ENCODE measurements at places on chromosomes 4 and X. TPM values are rescaled to one million over a fixed set of nuclear protein-coding genes. Genes with fewer than 3 reads are reported as not detected.

- peak; percentile 63 for DNase-seq
- H3K4me3 ChIP-seq, result peak within 1 kb of the TSS; percentile 76
- H3K4me1 ChIP-seq, result peaks cover 18% of the 10 kb centered on the region
- H3K27me3 ChIP-seq, result peaks cover 27% of the 10 kb centered on the region
- H3K27ac ChIP-seq, result peak within 1 kb of the TSS; percentile 81
- H3K36me3 ChIP-seq, result no peaks in the 10 kb centered on the region
These were observed at the start of gene ABCG2 for GRCh38 chr4:88158489-88159228. TSS of gene ABCG2 (minus strand) at chr4:88158639. CDS start at chr4:88139995, 18,644 bp downstream.

GRCh38 chr4:94441838-94442237, 9.9 kb upstream of the PDLIM5 start:
- H3K27me3 ChIP-seq, result peaks cover 2% of the 10 kb centered on the region
- no peak overlapping the region for H3K27ac ChIP-seq
- no peak for DNase-seq
- H3K4me1 ChIP-seq, result no peaks in the 10 kb centered on the region
- H3K36me3 ChIP-seq, result no peaks in the 10 kb centered on the region

GRCh38 chrX:149074398-149074797, 430.7 kb downstream of the IDS start:
- no peaks in the 10 kb centered on the region for H3K27me3 ChIP-seq
- H3K4me1 ChIP-seq, result peaks cover 5% of the 10 kb centered on the region
- DNase-seq, result peak; percentile 27
- H3K36me3 ChIP-seq, result no peaks in the 10 kb centered on the region

- H3K4me3 ChIP-seq, result peak within 1 kb of the TSS; percentile 88
- DNase-seq, result peak; percentile 99
- H3K36me3 ChIP-seq, result peaks cover 5% of the 10 kb centered on the region
- peak within 1 kb of the TSS; percentile 99 for H3K27ac ChIP-seq
- H3K4me1 ChIP-seq, result peaks cover 23% of the 10 kb centered on the region
These were observed at the start of gene GTPBP6 for GRCh38 chrX:318739-319578. TSS of gene GTPBP6 (minus strand) at chrX:318796. CDS start at chrX:318787, 9 bp downstream.

- no peaks in the 10 kb centered on the region for H3K36me3 ChIP-seq
- H3K4me1 ChIP-seq, result no peaks in the 10 kb centered on the region
- no peak for DNase-seq
- peaks cover 2% of the 10 kb centered on the region for H3K27me3 ChIP-seq
These were observed 22.9 kb upstream of the FAT1 start for GRCh38 chr4:186746581-186746980.

- no peak overlapping the region for H3K4me3 ChIP-seq
- no peak for DNase-seq
- H3K27ac ChIP-seq, result no peak overlapping the region
- peaks cover 7% of the 10 kb centered on the region for H3K4me1 ChIP-seq
- H3K36me3 ChIP-seq, result peaks cover 5% of the 10 kb centered on the region
- H3K27me3 ChIP-seq, result no peaks in the 10 kb centered on the region
These were observed 28.4 kb downstream of the ALPK1 start for GRCh38 chr4:112325530-112325929.

DNA sequence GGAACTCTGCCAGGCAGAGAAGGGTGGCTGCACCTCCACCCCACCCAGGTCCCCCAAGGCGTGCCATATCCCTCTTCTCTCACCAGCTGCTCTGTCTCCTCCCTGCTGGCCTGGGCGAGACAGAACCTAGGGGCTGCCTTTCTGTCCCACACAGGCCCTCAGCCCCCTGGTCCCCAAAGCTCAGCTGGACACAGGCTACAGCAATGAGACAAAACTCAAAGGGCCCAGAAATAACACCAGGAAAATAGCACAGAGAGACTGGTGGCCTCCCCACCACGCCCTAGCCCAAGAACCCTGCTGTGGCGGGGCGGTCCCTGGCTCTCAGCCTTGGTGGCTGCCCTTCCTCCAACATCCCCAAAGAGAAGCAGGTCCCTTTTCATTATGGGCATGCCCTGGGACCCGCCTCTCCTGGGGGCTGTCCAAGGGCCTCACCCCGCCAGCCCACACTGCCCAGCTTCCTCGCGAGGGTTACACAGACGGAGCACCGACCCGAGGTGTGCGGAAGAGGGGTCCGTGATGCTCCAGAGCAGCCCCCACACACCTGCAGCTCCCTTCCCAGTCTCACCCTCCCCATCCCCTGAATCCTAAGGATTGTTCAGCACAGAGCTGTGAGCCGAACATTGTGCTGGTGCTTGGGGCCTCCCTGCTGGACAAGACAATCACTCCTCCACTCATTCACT, 67.7 kb upstream of the HMX1 start:
- H3K4me1 ChIP-seq, result no peaks in the 10 kb centered on the region
- H3K27me3 ChIP-seq, result peaks cover 2% of the 10 kb centered on the region
- no peaks in the 10 kb centered on the region for H3K36me3 ChIP-seq
- no peak overlapping the region for H3K27ac ChIP-seq
- no peak overlapping the region for H3K4me3 ChIP-seq

- no peaks in the 10 kb centered on the region for H3K27me3 ChIP-seq
- peaks cover 8% of the 10 kb centered on the region for H3K36me3 ChIP-seq
- H3K4me1 ChIP-seq, result no peaks in the 10 kb centered on the region
- no peak overlapping the region for H3K4me3 ChIP-seq
- no peak for DNase-seq
These were observed 91.8 kb downstream of the MAB21L2 start for GRCh38 chr4:150673793-150674192.

DNA sequence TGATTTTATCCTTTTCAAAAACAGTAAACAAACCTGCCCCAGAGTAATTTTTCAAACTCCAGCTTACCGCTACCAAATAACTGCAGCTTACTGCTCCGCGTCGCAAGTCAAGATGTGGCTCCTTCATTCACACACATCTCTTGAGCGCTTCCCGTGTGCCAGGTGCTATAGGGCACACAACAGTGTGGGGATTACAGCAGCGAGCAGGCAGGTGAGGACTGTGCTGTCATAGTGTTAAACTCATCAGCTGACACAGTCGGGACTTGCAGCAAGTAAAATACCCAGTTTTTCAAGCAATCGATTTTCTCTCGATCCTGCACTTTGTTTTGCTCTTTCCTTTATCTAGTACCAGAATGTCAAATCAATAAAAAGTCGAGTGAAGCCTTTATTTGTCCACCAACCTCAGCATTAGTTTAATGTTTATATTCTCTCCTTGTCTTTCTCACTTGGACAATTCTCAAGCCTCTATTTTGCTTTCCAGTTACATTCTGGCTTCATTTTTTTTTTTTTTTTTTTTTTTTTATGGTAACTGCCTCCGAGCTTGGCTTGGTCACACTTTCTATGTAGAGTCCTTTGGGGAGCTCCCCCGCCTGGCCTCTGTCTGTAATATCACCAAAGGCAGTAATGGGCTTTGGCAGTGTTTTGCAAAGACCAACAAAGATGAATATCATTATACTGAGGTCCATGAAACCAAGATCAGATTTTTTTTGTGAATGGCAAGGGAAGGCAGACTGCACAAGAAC, 8.3 kb upstream of the ASB5 start:
- no peak overlapping the region for H3K27ac ChIP-seq
- H3K36me3 ChIP-seq, result no peaks in the 10 kb centered on the region
- H3K4me1 ChIP-seq, result no peaks in the 10 kb centered on the region
- no peak overlapping the region for H3K4me3 ChIP-seq
- DNase-seq, result peak; percentile 46
- peaks cover 24% of the 10 kb centered on the region for H3K27me3 ChIP-seq

DNA sequence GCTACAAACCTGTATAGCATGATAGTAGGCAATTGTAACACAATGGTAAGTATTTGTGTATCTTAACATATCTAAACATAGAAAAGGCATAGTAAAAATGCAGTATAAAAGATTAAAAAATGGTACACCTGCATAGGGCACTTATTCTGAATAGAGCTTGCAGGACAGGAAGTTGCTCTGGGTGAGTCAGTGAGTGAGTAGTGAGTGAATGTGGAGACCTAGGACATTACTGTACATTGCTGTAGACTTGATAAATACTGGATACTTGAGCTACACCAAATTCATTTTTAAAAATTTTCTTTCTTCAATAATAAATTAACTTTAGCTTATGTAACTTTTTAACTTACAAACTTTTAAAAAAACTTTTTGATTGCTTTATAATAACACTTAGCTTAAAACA, 68.2 kb upstream of the MAML3 start:
- no peaks in the 10 kb centered on the region for H3K4me1 ChIP-seq
- DNase-seq, result no peak

HPGD gene
- total RNA-seq, result 2.5 TPM

PRDM8 gene
- total RNA-seq, result 1.4 TPM

DNA sequence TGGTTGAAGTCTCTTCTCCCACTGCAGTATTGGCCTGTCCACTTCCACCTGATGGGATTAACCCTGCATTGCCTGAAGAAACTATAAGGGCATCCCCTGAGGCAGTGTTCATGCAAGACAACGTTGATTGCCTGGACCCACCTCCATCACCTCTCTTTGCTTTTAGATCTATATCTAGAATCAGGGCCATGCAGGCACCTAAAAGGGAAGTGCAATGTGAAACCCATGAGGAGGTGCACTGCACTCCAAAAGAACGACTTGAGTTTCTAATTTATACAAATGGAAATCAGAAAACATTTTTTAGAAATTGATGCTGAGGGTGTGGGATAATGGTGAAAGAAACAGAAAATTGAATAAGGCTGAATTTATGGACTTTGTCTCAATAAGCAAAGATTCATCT, 694.4 kb downstream of the TRAM1L1 start:
- H3K4me1 ChIP-seq, result no peaks in the 10 kb centered on the region
- H3K27ac ChIP-seq, result no peak overlapping the region
- no peak for DNase-seq
- no peaks in the 10 kb centered on the region for H3K36me3 ChIP-seq
- H3K27me3 ChIP-seq, result no peaks in the 10 kb centered on the region
- no peak overlapping the region for H3K4me3 ChIP-seq

NRK gene
- not detected for total RNA-seq

EPGN gene
- total RNA-seq, result 0.14 TPM

C4orf50 gene
- 0.05 TPM for total RNA-seq

- no peak overlapping the region for H3K27ac ChIP-seq
- H3K4me3 ChIP-seq, result no peak overlapping the region
- DNase-seq, result no peak
- H3K27me3 ChIP-seq, result peaks cover 4% of the 10 kb centered on the region
- H3K36me3 ChIP-seq, result no peaks in the 10 kb centered on the region
These were observed 22.4 kb downstream of the RAB40AL start for GRCh38 chrX:102959471-102959870.

- no peaks in the 10 kb centered on the region for H3K36me3 ChIP-seq
- no peak for DNase-seq
- no peak overlapping the region for H3K27ac ChIP-seq
- no peaks in the 10 kb centered on the region for H3K4me1 ChIP-seq
- H3K27me3 ChIP-seq, result no peaks in the 10 kb centered on the region
- H3K4me3 ChIP-seq, result no peak overlapping the region
These were observed 655.4 kb upstream of the SLIT2 start for GRCh38 chr4:19596342-19596741.

LONRF3 gene
- total RNA-seq, result 1.7 TPM

MAGEA3 gene
- total RNA-seq, result not detected

GRCh38 chr4:86661006-86661405, 66.9 kb downstream of the PTPN13 start:
- no peak for DNase-seq
- no peaks in the 10 kb centered on the region for H3K36me3 ChIP-seq
- peaks cover 4% of the 10 kb centered on the region for H3K27me3 ChIP-seq

DNA sequence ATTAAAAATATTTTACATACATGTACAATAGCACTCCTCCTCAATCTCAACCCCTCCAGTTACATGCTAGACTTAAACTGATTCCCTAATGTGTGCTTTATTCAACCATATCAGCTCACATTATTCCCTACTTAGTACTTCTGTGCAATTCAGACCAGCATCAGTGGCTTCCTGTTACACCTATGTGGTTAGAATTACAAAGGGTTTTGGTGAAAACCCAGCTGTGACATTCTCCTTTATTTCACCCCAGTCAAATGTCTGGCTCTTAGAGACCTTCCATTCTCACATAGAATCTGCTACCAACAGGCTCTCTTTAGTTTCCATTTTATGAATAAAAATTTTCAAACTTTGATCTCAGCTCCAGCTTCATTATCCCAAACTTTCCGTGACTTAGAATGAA, 85.2 kb upstream of the SLC7A11 start:
- H3K36me3 ChIP-seq, result no peaks in the 10 kb centered on the region
- no peaks in the 10 kb centered on the region for H3K4me1 ChIP-seq
- H3K27me3 ChIP-seq, result no peaks in the 10 kb centered on the region
- H3K4me3 ChIP-seq, result no peak overlapping the region
- no peak for DNase-seq

IQSEC2 gene
- 0.21 TPM for total RNA-seq

LEF1 gene
- 175 TPM for total RNA-seq

ADH1C gene
- not detected for total RNA-seq

- H3K27me3 ChIP-seq, result no peaks in the 10 kb centered on the region
- H3K36me3 ChIP-seq, result peaks cover 25% of the 10 kb centered on the region
- peak overlapping the region; percentile 88 for H3K4me3 ChIP-seq
- DNase-seq, result peak; percentile 63
- peak overlapping the region; percentile 97 for H3K27ac ChIP-seq
These were observed 746 bp downstream of the PPAT start for GRCh38 chr4:56434599-56435139.

- no peaks in the 10 kb centered on the region for H3K36me3 ChIP-seq
- no peak for DNase-seq
- peaks cover 16% of the 10 kb centered on the region for H3K27me3 ChIP-seq
- no peak overlapping the region for H3K27ac ChIP-seq
These were observed 320.4 kb downstream of the HNRNPD start for GRCh38 chr4:82053396-82053795.

DNA sequence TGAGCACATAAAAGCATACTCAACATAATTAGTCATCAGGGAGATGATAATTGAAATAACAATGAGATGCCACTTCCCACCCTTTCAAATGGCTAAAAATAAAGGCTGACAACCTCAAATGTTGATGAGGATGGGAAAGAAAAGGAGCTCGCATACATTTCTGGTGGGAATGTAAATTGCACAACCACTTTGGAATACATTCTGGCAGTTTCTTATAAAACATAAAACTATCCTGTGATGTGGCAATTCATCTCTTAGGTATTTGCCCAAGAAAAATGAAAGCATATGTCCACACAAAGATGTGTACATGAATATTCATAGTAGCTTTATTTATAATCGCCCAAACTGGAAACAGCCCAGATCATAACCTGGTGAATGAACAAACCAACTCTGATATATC, 687 bp upstream of the ZNF275 start:
- H3K4me3 ChIP-seq, result peak overlapping the region; percentile 80
- H3K4me1 ChIP-seq, result peaks cover 37% of the 10 kb centered on the region
- peaks cover 17% of the 10 kb centered on the region for H3K36me3 ChIP-seq
- no peak for DNase-seq
- H3K27me3 ChIP-seq, result no peaks in the 10 kb centered on the region

Data from activated CD4-positive, alpha-beta T cell treated with anti-CD3 and anti-CD28 coated beads for 36 hours (primary cell).